ENCODE measurements at places on chromosomes 12 and 14.

- no peak for DNase-seq
These were observed 37.5 kb downstream of the RPGRIP1 start for GRCh38 chr14:21317398-21317797.

GRCh38 chr12:131133015-131133905 is 179.6 kb downstream of the ADGRD1 start:
- no peak for DNase-seq

DNA sequence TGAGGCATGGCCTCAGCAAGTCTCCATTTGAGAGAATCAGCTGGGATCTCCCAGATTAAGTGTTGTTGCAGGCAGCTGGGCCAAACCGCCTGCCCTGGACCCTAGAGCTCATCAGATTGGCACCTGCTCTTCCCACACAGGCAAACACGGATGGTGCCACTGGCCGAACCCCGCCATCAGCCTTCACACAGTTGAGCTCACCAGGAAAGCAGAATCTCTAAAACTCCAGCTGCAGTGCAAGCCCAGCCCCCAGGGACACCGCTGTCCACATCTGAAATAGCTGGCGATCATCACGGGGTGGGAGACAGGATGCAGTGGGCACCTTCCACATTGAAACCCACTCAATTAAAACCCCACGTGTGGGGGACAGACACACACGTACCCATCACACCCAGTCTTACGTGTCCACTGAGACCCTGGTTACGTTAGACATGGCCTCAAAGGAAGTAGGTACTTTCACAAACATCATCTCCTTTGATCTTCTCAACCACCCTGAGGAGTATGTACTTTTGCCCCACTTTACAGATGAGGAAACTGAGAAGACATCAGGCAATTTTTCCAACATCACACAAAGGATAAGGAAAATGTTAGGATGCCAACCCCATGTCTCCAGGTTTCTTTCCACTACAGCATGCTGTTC is 88.8 kb downstream of the SINHCAF start:
- no peak for DNase-seq

GRCh38 chr12:24421759-24422158 is 472.3 kb upstream of the SOX5 start:
- no peak for DNase-seq

GRCh38 chr12:67732857-67733256 is 84.3 kb downstream of the DYRK2 start:
- no peak for DNase-seq

- DNase-seq: no peak
These were observed 4.8 kb upstream of the ZCCHC8 start for GRCh38 chr12:122505419-122506051.

DNA sequence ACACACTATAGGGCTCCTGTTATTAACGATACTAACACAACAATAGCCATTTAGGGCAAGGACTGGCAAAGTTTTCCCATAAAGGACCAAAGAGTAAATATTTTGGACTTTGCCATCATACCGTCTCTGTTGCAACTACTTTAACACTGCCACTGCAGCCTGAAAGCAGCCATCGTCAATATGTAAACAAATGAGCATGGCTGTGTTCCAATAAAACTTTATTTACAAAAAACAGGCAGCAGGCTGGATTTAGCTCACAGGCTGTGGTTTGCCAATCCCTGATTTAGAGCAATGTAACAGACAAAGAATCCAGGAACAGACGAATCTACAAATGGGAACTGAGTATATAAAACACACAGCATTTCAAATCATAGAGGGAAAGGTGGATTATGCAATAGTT is 84.1 kb downstream of the FRMD6 start:
- DNase-seq: no peak

DNA sequence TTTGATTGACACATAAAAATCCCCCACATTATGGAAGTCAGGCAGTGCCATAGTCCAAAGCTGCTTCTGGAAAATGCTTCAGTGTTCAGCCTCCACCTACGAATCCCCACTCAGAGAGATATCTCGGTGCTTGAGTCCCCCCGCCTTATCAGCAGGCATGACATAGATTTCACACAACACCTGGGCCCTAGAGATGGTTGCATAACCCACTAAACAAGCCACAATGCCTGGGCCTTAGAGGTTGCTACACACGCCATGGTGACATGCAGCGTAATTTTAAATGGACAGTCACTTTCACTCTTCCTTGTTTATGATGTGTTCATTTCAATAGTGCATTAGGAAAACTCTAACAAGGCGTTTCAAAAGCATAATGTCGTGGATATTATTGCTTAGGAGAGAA is 38.0 kb downstream of the CCDC60 start:
- DNase-seq: no peak

- no peak for DNase-seq
These were observed 92.7 kb upstream of the PLEKHA5 start for GRCh38 chr12:19036673-19037357.

DNA sequence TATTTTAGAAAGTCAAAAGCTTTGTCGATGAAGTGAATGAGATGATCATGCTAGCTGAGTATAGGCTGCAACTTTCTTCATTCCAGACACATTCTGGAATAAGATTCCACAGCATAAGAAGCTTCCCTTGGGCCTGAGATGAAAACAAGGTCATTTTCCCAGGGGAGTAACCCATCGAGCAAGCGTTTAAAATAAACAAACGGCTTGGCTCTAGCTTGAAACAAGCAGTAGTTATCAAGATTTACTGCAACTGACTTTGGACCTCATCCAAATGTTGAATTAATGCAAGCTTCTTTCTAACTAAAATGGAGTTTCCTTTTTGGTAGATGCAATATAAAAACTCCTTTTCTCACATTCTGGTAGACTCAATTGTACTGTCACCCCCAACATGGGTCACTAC is 23.0 kb downstream of the KCNJ8 start:
- peak; percentile 39 for DNase-seq

- DNase-seq: no peak
These were observed 30.6 kb upstream of the MSI1 start for GRCh38 chr12:120399531-120399930.

- DNase-seq: no peak
These were observed 5.6 kb upstream of the SERPINA9 start for GRCh38 chr14:94481468-94482131.

GRCh38 chr12:10716704-10717315 is 6.3 kb downstream of the YBX3 start:
- peak; percentile 1 for DNase-seq

GRCh38 chr14:35818346-35819115 is 7.6 kb upstream of the BRMS1L start:
- peak; percentile 58 for DNase-seq

DNA sequence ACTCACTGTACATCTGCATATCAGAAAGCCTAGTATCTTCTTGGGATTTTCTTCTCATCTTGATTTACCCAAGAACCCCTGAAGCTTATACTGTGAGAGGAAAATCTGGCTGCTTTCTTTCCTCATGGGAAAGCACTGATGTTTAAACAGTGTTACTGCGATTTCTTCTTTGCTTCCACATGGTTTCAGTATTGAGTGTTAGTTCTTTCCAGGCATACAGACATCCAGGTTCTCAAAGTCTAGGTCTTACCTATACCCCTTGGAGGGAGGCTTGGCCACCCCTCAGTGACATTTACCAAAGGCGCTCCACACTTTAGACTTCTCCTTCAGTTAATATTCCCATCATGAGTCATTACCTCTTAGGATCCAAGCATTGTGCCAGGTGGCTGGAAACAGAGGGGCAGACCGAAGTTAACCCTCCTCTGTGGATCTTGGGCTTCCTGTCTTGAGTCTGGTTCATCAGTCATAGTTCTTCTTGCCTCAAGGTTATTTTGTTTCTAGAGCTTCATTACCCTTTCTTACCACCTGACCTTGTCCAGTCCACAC is 79.1 kb downstream of the TMEM117 start:
- DNase-seq: no peak

- DNase-seq: no peak
These were observed 1.4 kb downstream of the SUSD6 start for GRCh38 chr14:69612783-69613130.

- DNase-seq: no peak
These were observed 13.0 kb upstream of the RIOX1 start for GRCh38 chr14:73477618-73478266.

- DNase-seq: no peak
These were observed 1315.2 kb downstream of the LRFN5 start for GRCh38 chr14:42921901-42922300.

DNA sequence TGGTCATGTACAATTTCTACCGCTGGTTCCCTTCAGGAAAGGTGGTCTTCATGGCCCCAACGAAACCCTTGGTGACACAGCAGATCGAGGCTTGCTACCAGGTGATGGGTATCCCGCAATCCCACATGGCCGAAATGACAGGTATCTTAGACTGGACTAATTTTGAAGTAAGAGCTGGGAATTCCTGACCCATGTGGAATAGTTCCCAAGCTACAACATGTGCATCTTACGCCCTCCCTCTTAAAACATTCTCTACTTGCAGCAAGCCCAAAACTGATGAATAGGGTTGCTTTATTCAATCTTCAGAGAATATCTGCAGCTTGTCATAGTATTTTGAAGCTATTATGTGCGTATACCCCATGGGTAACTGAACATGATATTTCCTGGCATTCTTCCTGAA is 669 bp downstream of the FANCM start:
- no peak for DNase-seq

DNA sequence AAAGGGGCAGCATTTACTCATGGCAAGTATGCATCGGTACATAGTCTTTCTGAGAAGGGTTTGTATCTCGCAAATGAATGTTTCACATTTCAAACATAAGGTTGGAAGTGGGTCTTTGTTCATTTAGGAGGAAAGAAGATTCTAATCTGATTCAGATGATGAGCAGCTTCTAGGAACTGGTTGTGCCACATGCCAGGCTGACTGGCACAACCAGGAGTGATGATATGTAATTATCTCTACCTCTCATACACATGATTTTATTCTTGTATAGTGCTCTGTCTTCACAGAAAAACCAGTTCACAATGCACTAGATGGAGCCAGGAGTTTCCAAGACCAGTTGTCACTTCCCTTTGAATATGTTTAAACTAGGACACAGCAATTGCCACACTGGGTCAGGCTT is 13.7 kb upstream of the BEST3 start:
- no peak for DNase-seq

GRCh38 chr12:109670731-109671130 is 42.9 kb upstream of the FAM222A start:
- DNase-seq: no peak

DNA sequence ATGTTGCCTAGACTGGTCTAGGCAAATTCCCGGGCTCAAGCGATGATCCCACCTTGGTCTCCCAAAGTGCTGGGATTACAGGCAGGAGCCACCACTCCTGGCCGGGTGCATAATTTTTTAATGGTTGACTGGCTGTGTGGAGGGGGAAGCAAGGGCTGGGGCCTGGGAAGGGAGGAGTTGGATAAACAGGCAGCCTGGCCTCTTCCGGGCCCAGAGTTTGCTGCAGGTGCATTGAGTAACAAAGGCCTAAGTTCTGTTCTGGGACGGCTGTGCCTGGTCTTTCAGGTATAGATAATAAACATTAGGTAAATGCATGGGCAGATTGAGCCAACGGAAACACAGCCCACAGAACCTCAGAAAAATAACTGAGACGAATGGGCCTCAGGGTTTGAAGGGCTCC is 191.3 kb upstream of the TBX3 start:
- no peak for DNase-seq

Data from brain (organoid and tissue), 16 donors.